ENCODE measurements at places on chromosomes 16 and 17.

DNA sequence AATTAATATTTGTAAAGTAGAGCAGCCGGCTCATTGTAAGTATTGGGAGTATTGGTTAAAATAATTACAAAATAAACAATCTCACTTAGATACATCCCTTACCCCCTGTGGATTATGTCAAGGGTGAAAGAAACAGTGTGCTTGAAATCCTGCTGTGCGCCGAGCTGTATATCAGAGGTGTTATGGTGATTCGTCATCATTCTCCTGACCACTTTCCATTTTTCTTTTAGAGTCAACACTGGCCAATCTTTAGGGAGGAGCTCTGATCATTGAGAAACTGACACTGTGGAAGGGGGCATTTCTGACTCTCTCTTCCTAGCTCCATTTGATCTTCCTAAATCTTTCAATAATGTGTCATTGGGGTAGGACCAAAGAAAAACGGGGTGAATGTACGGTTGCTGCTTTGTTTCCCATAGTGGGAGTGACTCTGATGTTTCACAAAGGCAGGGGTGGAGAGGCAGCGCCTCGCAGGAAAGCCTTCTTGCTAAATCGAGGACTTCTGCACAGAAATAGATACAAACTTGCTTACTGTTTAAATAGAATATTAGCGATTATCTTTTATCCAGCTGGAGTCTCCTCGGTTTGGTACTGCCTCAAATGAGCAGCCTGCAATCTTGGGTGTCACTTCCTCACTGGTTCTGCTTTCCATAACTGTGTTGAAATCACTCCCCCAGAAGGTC lies 123.4 kb downstream of the PRKCB start:
- peak; percentile 69 for DNase-seq

GRCh38 chr17:2982854-2983253 lies 80.6 kb downstream of the OR1D5 start:
- no peak for DNase-seq

GRCh38 chr16:30743716-30744115 lies 4.5 kb upstream of the PHKG2 start:
- no peak for DNase-seq

DNA sequence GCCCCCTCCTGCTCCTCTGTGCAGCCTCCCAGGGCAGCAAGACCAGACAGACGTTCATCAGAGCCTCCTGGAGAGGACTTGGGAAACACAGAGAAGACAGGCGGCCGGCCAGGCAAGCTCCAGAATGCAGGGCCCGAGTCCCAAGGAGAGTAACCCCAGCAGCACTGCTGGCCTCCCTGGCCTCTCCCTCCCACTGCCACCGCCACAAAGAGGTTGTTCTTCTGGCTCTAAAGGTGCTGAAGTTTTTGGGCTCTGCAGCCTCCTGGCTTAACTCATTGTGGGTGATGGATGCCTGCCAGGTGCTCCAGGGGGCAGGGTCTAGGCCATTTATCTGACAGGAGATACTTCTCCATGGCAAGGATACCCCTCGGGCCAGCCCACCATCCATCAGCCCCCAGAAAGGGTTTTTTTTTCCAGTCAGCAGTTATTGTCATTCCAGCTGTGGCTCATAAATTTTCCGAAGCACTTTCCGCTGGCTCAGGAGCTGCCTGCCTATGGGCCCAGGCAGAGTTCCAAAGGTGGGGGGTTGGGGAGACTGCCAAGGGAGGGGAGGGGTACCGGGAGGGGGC lies 32.0 kb upstream of the MRPS23 start:
- no peak for DNase-seq

GRCh38 chr17:65088621-65089360 lies 32.3 kb upstream of the GNA13 start:
- DNase-seq: no peak

DNA sequence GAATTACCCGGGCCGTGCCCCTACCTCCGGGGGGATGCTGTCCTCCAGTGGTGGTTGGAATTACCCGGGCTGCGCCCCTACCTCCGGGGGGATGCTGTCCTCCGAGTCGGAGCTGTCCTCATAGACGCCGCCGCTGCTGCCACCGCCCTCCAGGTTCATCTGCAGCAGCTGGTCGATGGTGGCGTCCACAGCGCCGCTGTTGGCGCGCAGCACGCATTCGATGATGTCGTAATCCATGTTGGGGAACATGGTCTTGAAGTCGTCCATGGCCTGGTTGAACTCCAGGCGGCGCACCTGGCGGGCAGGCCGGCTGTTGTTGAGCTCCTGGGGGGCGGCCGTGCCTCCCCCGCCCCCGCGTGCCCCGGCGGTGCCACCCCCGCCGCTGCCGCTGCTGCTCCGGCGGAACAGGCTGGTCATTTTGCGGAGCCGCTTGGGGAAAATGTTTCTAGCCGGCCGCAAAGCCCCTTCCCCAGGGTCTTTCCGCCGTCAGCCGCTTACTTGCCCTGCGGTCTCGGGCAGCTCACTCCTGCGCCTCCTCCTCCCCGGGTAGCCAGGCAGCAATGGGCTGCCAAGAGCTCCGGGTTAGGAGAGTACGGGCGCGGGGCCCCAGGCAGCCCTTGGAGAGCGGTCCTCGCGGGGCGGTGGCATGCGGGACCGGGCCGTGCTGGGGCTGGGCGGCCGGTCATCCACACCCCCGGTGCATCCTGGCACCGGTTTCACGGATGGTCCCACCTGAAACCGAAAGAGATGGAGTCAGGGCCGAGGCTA lies 35.5 kb upstream of the MRPS23 start:
- DNase-seq: no peak

GRCh38 chr16:57540906-57541753 lies 1.3 kb upstream of the ADGRG5 start:
- DNase-seq: no peak

DNA sequence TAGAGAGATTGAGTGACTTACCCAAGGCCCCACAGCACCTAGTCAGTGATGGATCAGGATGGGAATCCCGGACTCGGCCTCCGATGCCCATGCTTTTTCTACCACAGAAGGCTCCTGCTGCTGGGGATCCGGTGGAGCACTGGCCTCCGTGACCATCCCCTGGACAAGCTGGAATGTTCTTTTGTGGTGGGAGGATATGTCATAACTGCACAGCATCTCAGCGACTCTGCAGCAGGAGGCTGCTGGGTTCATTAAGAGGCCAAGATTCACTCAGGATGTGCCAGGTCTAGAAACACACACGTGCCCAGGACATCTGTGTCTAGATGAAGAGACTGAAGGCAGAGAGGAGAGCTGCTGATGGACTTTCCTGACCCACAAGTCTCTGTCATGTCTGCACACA lies 34.7 kb upstream of the NGFR start:
- DNase-seq: no peak

GRCh38 chr17:78002166-78002565 lies 43.7 kb downstream of the TNRC6C start:
- DNase-seq: peak; percentile 14

- DNase-seq: peak; percentile 32
These were observed 9.5 kb downstream of the USP22 start for GRCh38 chr17:21033350-21033749.

- DNase-seq: peak; percentile 83
These were observed 428 bp downstream of the SGSM2 start for GRCh38 chr17:2337544-2338314.

DNA sequence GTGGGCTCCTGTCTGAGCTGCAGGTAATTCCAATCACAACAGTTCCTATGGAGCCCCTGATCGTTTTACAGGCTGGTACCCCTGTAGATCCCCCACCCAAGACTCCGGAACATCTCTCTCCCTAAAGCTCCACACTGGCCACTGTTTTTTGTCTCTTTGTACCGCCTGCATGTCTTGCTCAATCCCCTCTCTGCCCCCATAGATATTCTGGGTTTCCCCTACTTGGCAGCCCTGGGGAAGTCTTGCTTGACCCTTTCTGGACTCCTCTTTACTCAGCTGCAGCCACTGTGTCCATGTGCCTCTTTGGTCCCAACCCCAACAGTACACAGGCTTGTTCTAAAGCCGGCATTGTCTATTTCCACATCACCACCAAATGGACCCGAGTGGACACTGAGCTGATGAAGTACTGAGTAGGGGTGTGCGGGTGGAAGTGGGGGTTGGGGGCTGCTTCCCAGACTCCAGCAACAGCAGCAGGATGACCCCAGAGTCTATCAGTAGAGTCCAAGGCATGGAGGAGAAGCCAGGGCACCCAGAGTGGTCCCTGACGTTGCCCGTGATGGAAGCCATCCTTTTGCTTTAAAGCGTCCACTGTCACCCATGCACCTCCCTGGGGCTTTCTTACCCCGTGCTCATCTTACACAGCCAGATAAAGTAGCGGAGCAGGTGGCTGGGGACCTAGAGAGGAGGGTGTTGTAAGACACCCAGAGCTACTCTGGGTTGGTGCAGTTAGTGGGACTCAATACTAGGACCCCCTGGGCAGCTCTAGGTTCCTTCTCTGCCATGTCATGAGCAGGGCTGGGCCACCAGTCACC lies 6.4 kb downstream of the CD300LB start:
- no peak for DNase-seq

- DNase-seq: no peak
These were observed 58.1 kb downstream of the CYB5B start for GRCh38 chr16:69482410-69482991.

GRCh38 chr17:48603959-48604769 lies 622 bp downstream of the HOXB6 start:
- DNase-seq: no peak

GRCh38 chr16:86143666-86144065 lies 244.7 kb downstream of the IRF8 start:
- DNase-seq: no peak

DNA sequence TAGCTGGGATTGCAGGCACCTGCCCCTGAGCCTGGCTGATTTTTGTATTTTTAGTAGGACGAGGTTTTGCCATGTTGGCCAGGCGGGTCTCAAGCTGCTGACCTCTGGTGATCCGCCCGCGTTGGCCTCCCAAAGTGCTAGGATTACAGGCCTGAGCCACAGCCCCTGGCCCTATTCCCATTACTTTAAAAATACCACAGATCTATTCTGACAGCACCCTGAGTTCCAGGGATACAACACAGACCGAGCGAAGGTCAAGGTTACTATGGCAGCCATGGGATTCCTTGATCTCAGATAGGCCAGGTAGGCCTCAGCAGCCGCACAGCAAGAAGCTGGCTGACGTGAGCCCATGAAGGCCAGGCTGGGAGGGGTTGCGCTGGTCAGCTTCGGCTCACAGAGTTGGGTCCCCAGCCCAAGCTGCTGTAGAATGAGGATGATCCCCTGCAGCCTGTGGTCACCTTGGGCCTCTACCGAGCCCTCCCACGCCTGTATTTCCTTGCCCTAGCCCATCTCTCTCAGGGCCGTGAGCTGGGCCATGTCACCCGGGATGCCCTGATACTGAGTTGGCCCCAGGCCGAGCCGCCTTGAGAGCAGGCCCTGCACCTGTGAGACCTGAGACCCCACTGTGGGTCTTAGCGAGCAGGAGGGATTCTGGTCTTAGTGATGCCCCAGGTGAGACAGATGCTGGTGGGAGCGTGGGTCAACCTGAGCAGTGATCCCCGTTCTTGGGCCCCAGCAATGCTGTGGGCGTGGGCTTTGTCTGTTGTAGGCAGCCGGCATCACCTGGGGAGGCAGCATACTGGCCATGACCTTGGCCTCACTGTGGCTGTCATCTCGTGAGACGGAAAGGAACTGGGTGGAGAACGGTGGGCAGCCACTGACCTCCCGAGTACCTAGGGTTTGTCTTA lies 16.9 kb upstream of the RNF213 start:
- no peak for DNase-seq

DNA sequence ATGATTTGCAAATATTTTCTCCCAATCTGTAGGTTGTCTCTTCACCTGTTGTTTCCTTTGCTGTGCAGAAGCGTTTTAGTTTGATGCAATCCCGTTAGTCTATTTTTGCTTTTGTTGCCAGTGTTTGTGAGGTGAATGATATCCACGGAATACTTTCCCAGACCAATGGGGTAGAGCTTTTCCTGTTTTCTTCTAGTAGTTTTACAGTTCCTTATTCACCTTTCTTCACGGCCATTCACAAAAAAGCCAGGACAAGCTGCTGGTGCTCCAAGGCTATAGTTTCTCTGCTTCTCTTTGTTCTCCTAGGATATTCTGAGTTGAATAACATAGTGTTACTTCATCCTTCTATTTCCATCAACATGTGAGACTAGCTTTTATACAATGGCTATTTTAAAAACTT lies 98.7 kb downstream of the UTP18 start:
- DNase-seq: no peak

- peak; percentile 13 for DNase-seq
These were observed 772 bp upstream of the SHISA6 start for GRCh38 chr17:11240041-11240840.

- no peak for DNase-seq
These were observed 9.2 kb downstream of the HS3ST3B1 start for GRCh38 chr17:14310101-14310500.

DNA sequence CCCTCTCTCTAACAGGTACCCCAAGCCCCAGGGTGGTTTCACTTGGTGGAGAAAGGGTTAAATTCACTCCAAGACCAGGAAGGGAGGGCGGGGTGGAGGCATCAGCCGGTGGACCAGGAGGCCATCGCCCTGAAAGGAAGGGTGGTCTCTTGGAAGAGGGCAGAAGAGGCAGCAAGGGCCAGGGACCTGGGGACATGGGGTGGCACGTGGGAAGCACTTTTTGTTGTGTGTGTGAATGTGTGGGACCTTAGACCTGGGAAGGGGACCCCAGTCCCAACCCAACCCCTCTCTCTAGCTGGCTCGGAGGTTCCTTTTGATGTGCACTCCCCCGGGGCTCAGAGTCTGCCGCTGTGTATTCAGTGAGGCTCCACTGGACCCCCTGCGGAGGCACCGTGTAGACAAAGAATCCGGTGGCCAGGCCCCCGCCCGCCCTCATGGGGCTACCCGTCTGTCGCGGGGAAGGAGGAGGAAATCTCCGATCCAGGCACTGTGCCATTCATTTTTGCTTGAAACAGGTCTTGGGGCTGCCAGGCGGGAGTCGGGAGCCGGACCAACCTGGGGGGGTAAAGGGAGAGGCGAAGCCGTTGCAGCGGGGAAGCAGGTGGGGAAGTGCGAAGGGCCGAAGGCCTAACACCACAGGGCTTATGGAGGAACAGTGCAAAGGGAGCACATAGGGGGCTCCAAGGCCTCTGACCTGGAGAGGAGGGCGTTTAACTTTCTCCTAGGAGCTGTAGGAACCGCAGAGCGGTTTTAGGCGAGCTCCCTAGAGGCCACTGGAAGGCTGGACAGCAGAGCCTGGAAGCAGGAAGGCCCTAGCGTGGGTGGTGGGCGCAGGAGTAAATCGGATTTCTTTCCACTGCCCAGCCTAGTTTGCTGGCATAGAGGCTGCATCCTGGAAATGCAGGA lies 3.2 kb upstream of the WNT3 start:
- DNase-seq: peak; percentile 28

DNA sequence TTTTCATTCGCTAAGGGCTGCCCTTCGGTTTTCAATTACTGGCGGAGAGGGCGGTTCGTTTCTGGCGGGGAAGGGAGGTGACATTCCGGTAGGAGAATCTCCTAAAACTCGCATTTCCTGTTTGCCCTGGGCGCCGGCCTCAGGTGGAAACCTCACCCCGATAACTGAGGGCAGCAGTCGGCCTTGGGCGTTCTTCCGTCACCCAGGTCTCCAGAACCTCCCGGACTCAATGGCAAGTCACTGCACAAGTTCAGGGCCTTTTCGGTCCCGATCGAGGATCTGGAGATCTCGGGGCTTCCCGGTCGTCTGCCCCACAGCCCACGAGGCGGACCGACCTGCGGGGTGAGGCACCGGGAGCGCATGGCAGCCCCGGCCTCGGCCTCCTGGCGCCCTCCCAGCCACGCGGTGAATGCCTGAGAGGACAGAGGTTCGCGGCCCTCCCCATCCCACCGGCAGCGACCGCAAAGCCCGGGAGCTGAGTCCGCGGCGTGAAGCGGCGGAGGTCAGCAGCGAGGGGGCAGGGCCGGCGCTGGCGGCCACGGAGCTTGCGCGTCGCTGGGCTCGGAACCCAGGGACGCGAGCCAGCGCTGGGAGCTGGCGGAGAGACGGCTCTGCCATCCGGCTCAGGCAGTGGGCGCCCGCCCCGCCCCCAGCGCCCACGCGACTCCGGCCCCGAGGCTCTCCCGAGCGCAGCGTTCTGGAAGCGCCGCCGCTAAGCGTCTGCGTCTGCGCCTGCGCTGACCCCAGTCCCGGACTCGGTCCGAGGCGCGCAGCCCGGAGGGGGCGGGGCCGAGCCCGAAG lies 58.4 kb downstream of the SRL start:
- peak; percentile 96 for DNase-seq

Measured in hematopoietic multipotent progenitor cell treated with erythropoietin and hydrocortisone succinate and interleukin-3 and kit ligand, for 4 days (in vitro differentiated cells).